Urothelium cell line (cell line): ENCODE measurements at places on chromosomes 7 and 10.

- no peak for DNase-seq
These were observed 915.6 kb downstream of the KCNMA1 start for GRCh38 chr10:76721891-76722505.

DNA sequence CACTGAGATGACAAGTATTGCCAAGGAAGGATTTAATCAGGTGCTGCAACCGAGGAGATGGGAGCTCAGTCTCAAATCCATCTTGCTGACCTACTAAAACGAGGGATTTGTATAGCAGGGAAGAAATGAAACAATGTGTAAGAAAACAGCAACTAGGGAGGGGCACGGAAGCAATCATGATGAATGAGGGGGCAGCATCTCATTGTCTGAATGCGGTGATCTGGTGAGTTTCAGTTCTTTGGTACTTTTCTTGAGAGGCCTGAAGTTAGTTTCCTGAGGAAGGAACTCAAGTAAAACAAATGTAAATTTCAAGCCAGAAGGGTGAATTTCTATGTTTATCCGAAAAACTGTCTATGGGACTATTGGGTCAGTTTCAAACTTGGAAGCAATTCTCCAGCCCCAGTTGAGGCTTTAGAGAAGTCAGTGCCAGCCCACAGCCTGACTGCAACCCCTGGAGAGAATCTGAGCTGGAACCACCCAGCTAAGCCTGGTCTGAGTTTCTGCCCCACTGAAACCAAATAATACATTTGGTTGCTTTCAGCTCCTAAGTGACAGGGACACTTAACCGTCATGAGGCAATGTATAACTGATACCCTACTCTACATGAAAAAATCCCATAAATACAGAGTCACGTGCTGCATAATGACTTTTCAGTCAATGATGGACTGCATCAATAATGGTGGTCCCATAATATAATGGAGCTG is 45.8 kb upstream of the TNS3 start:
- DNase-seq = no peak

- peak; percentile 54 for DNase-seq
These were observed 21.7 kb upstream of the MALSU1 start for GRCh38 chr7:23277359-23277989.

- DNase-seq = no peak
These were observed 36.0 kb upstream of the KCNMA1 start for GRCh38 chr10:77673515-77674140.

GRCh38 chr10:131735577-131735976 is 165.2 kb upstream of the PPP2R2D start:
- no peak for DNase-seq

DNA sequence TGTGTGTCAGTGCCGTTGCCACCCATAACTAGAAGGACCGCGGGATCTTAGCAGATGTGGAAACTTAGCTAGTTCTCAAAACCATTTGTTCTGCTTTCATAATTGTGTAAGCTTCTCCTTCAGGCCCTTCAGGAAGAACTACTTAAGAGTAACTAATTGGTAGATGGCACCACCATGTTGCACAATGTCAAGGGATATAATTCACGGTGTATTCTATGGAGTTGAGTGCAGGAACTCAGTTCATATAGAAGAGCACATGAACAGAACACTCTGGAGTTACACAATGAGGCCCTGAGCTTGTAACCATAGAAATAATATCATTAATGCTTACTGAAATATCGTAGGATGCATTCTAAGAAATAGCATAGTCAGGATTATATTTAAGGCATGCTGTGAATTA is 126.5 kb upstream of the GAD2 start:
- no peak for DNase-seq

- DNase-seq = no peak
These were observed 45.7 kb downstream of the ZNF138 start for GRCh38 chr7:64839910-64840309.
